ENCODE measurements at places on chromosomes 13 and 19.
A peak's percentile ranks its signal among the peaks of the same experiment; 100 is the strongest.

- DNase-seq, result no peak
Observed at GRCh38 chr19:51810223-51810622, 15.3 kb downstream of the FPR3 start.

DNA sequence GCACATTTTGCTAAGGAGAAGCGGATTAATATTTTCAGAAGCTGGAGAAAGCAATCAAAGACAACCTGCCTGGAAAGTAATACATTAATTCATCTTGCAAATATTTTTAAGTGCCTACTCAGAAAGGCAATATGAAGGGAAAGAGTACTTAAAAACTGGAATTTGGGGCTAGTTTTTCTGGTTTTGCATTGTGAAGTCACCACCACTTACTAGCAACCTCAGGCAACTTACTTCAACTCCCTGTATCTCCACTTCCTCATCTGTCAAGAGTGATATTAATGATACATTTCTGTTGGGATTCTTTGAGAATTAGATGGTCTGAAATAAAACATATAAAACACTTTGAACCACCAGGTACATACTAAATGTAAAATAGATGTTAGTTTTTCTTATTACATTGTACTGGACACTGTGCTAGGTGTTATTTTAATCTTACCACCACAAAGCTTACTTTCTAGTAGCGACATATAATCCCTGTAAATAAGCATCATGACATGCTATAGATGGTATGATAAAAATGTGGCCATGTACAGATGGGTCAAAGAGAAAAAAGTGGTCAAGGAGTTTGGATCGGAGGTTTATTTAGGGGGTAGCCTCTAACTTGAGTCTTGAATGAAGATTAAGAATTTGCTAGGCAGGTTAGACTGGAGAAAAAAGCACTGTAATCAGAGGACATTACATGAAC is 101.2 kb downstream of the SPRY2 start:
- DNase-seq, result no peak

DNA sequence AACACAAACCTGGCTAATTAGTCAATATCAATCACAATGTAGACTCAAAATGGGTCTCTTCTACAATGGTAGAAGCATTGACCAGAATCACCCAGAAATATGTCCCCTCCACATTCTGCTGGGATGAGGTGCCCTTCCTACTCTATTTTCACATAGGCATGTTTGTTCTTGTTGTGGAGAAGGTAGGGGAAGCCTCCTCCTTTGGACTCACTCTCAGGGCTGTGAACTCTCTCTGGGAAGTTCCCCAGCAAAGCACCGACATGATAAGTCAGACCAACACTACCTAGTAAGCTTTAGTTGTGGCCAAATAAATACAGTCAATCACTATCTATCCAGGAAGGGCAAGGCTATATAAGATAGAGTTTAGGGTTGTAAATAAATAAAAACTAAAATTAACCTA is 194.5 kb upstream of the UBL3 start:
- DNase-seq, result no peak

GRCh38 chr19:34712395-34713261 is 21.4 kb upstream of the ZNF181 start:
- DNase-seq, result peak; percentile 51

- no peak for DNase-seq
Observed at GRCh38 chr19:16062789-16063188, 13.5 kb upstream of the TPM4 start.

GRCh38 chr13:20702530-20702914 is 977 bp upstream of the IL17D start:
- no peak for DNase-seq

- no peak for DNase-seq
Observed at GRCh38 chr13:27044837-27045570, 126.6 kb downstream of the USP12 start.

DNA sequence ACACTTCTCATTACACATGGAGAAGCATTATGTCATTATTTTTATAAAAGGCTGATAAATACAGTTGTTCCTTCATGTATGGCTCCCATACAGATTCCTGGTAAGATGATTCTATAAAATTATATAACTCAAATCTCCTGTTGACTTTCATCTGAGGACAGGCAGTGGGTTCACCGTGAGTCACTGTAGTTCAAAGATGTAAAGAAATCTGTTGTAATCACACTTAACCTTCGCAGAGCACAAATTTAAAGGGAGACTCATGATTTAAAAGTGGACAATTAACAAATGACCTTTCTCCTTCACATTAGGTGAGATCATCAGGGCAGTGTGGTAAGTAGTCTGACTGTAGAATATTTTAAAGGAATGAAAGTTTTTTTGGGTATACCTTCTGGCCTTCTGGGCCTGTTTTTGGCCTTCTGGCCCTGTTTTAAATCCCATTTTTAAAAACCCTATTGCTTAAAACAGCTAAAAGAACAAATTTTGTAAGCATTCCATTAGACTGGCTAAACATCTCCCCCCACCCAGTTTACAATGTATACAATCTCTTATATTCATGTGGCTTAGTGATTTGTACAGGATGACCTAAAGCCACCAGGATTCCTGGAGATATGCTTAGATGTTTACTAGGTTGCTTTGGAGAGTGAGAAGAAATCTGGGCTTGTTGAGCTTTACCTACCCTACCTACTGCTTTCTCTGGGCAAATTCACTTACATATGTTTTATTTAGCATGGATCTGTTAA is 171.2 kb downstream of the ITGBL1 start:
- DNase-seq, result peak; percentile 2

GRCh38 chr19:55585658-55586339 is 5.2 kb upstream of the ZNF579 start:
- DNase-seq, result peak; percentile 83
